GOT3 (cell line): ENCODE measurements at places on chromosomes 4 and X.
A peak's percentile ranks its signal among the peaks of the same experiment; 100 is the strongest.

DNA sequence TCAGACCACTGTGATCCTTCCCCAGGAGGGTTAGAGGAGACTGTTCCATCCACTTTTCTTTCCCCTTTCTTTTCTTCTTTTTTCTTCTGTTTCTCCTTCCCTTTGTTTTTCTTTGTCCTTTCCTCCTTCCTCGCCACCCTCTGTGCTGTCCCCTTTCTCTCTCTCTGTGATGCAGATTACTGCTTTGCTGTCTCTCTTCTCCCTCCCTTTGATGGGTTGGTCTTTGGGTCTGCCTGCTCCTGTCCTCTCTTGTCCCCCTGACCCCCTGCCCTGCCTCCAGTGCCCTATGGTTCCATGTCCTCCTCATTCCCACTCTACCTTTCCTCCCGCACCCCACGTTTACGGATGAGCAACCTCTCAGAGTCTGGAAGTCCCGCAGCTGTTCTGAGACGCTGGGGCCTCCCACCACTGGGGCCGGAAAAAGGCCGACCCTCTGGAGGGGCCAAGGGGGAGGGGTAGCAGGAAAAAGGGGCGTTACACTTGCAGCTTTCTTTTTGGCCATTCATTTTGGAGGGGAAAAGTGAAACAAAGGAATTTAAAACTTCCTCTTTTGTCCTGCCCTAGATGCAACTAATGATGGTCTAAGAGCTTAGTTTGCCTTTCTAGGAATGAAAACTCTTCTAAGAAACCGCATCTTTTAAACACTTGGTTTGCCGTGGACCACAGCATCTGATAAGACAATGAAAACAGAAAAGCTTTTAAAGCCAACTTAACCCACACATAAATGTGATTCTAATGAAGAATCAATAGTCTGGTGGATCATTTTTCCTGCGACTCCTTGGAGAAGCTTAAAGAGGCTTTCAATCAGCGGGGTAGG lies 24.5 kb upstream of the TSR2 start:
- no peak for DNase-seq

GRCh38 chr4:77040854-77041725 lies 34.7 kb downstream of the CCNI start:
- no peak for DNase-seq

- no peak for DNase-seq
These were observed 240.0 kb downstream of the FRMPD4 start for GRCh38 chrX:12378253-12378652.

DNA sequence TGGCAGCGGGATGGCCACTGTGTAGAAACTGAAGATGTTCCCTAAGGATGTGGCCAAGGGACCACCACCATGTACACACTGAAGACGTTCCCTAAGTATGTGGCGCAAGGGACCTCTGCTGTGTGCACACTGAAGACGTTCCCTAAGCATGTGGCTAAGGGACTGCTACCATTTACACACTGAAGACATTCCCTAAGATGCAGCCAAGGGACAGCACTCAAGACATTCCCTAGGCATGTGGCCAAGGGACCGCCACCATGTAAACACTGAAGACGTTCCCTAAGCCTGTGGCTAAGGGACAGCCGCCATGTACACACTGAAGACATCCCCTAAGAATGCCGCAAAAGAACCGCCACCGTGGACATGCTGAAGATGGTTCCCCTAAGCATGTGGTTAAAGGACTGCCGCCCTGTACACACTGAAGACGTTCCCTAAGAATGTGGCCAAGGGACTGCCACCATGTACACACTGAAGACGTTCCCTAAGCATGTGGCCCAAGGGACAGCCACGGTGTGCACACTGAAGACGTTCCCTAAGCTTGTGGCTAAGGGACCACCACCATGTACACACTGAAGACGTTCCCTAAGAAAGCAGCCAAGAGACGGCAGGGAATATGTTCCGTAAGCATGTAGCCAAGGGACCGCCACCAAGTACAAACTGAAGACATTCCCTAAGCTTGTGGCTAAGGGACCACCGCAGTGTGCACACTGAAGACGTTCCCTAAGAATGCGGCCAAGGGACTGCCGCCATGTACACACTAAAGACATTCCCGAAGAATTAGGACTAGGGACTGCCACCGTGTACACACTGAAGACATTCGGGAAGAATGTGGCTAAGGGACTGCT lies 43.3 kb downstream of the DHRSX start:
- DNase-seq: no peak

- DNase-seq: no peak
These were observed 2.9 kb downstream of the NOCT start for GRCh38 chr4:139018501-139018900.

DNA sequence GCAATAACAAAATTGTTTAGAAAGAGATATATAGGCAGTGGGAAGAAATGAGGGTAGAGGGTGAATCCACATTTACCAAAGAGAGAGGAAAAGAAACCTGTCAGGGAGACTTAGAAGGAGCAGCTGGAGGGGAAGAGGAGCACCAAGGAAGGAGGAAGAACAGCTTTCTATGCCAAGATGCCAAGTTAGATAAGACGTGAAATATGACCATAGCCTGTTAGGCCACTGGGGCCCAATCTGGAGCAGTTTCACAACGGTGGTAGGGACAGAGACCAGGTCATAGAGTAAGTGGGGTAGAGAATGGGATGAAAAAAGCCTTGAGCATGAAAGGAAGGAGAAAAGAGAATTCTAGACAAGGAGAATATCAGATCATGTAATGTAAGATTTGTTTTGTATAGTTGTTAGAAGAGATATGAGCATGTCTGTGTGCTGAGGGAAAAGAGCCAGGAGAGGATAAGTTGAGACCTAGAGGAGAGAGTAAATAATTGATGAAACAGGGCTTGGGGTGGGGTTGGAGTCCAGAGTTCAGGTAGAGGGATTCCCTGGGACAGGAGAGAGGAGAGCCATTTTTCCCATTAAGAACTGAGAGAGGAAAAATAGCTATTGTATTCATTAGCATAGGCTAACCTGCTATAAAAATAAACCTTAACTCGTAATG lies 4.4 kb upstream of the SOWAHB start:
- DNase-seq: no peak

- DNase-seq: no peak
These were observed 10.4 kb upstream of the PPP3CA start for GRCh38 chr4:101357751-101358150.

GRCh38 chr4:10889819-10890218 lies 205.3 kb upstream of the CLNK start:
- no peak for DNase-seq

- DNase-seq: no peak
These were observed 201.5 kb downstream of the PDGFC start for GRCh38 chr4:156770140-156770539.

DNA sequence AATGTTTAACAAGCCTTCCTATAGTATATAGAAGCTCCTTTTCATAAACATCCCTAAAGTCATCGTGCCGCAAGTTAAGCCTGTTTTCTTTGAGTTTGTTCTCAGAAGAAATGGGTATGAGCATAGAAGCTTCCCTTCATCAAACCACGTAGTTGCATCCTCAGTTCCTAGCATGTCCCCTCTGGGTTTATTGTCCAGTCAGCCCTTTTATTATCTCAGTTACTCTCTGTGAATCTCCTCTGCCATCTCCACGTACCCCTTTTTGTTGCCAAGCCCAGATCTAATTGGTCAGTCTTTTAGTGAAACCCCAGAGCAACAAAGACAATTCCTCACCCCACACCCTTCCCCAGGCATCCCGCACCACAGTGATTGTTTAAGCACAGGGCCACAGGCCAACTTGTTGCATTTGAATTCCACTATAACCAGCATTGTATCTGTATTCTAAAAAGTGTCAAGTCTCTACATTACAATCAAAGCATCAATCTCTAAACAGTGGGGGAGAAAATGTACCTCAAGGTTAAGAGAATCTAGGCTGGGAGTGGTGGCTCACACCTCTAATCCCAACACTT lies 12.4 kb upstream of the TRIM2 start:
- no peak for DNase-seq

GRCh38 chrX:11725631-11726442 lies 32.2 kb upstream of the MSL3 start:
- no peak for DNase-seq

DNA sequence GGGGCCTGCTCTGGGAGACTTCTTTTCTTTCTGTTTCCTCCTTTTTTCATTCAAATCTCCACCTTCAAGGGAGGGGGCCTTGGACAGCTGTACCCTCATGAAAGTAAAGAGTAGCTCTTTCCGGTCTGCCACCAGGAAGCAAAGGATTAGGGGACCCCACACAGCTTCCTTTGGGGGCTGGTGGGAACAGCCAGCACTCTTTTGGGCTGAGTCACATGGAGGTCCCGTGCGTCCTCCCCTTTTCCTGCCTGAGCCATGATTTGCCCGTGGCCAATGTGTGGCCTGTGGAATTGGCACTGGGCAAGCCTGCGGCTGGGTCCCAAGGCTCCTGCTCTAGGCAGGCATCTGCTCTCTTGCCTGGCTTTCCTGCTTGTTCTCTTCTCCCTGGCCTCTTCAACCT lies 65.5 kb downstream of the FHDC1 start:
- no peak for DNase-seq

- DNase-seq: no peak
These were observed 761 bp downstream of the FGFRL1 start for GRCh38 chr4:1012034-1012739.

- no peak for DNase-seq
These were observed 7.3 kb upstream of the BRWD3 start for GRCh38 chrX:80817002-80817401.

- no peak for DNase-seq
These were observed 74.7 kb upstream of the TBL1X start for GRCh38 chrX:9390121-9390520.

GRCh38 chr4:39613093-39613656 lies 25.5 kb downstream of the SMIM14 start:
- no peak for DNase-seq

DNA sequence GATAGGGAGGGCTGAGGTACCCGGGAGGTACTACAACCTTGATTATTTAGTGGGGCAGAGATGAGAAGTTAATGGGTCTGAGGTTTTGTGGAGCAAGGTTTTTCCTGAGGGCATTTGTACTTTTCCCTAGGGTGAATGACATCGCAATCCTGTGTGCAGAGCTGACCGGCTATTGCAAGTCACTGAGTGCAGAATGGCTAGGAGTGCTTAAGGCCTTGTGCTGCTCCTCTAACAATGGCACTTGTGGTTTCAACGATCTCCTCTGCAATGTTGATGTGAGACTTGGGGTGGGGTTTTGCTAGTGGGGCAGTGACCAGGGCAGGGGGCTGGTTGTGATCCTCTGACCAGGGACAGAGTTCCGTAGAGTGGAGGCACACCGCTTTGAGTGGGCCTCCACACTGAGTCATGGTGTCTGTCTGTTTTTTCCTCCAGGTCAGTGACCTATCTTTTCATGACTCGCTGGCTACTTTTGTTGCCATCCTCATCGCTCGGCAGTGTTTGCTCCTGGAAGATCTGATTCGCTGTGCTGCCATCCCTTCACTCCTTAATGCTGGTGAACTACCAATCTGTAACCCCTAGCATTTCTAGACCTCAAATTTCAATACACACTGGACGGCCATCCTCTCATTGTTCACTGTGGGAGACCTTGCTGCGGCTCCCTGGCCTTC lies 9.9 kb downstream of the MED12 start:
- DNase-seq: no peak

GRCh38 chrX:40064055-40064597 lies 33.6 kb downstream of the BCOR start:
- no peak for DNase-seq

GRCh38 chr4:95889662-95890061 lies 49.8 kb downstream of the PDHA2 start:
- no peak for DNase-seq

GRCh38 chrX:76148753-76149152 lies 24.1 kb upstream of the PBDC1 start:
- no peak for DNase-seq

DNA sequence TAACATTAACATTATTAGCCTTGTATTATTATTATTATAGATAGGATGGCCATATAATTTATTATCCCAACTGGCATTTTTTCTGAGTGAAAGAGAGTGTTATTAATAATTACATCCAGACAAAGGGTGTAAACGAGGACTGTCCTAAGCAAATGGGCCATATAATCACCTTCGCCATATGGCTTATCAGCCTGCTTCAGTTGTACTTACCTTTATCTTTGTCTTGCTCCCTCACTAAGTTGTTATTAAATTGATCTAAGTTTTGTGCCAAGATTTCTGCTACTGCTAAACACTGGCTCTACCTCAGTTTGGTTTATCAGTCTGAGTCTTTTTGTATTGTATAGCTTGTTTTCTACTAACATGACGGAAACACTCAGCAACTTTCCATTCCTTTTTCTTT lies 76.9 kb downstream of the STIM2 start:
- DNase-seq: no peak

- DNase-seq: no peak
These were observed 26.7 kb downstream of the IRF2 start for GRCh38 chr4:184447664-184448063.

DNA sequence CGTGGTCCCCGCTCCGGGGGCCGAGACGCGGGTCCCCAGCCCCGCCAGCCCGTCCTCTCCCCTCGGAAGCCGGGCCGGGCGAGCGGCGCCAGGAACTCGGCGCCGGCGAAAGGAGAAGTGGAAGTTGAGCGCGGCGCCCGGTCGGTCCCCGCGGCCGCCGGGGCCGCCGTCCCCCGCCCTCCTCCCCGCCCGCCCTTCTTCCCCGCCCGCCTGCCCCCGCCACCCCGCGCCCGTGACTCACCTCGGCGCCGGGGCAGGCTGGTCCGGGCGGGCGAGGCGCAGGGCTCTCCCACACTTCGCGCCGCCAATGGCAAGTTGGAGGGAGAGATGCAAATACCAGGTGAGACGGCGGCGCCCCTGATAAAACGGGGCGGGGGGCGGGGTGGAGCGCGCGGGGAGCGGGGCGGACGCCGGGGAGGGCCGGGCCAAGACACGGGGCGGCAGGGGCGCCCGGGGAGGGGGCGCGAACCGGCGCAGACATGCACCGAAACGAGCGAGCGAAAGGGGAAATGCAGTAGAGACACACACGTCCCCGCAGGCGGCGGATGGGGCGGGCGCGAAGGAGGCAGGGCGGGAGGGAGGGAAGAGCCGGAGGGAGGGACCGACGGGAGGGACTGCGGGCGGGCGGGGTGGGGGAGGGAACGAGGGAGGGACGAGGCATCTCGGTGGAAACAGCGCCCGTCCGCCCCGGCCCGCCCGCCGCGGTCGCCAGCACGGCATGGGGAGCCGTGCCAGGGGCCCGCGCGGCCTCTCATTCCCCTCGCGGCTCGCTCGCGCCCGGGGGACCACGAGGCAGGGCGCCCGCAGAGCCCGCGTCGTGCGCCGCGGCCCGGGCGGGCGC lies at the start of gene ELF4:
ELF4 (minus strand) TSS at position 119 of the 841 bp plus-strand sequence. CDS start 29,167 bp downstream, outside the sequence.
- peak; percentile 3 for DNase-seq

DNA sequence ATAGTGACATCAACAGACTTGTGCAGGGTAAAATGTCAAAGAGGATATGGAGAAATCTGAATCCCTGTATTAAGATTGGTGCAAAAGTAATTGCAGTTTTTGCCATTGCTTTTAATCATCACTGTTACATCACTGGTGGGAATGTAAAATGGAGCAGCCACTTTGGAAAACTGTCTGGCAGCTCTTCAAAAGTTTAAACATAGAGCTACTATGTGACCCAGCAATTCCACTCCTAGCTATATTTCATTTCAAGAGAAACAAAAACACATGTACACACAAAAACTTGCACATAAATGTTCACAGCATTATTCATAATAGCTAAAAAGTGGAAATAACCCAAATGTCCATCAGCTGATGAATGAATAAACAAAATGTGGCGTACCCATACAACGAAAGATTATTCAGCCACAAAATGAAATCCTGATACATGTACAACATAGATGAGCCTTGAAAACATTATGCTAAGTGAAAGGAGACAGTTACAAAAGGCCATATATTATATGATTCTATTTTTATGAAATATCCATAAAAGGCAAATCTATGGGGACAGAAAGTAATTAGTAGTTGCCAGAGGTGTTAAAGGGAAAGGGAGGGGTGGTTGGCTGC lies 106.4 kb downstream of the AMELX start:
- no peak for DNase-seq

GRCh38 chr4:42234817-42235216 lies 82.4 kb upstream of the BEND4 start:
- no peak for DNase-seq

- no peak for DNase-seq
These were observed 639.9 kb downstream of the SPOCK3 start for GRCh38 chr4:166594326-166594946.
